ENCODE measurements at places on chromosomes 1 and 21.

- DNase-seq: no peak
Observed at GRCh38 chr21:35189077-35189863, 140.2 kb upstream of the RUNX1 start.

DNA sequence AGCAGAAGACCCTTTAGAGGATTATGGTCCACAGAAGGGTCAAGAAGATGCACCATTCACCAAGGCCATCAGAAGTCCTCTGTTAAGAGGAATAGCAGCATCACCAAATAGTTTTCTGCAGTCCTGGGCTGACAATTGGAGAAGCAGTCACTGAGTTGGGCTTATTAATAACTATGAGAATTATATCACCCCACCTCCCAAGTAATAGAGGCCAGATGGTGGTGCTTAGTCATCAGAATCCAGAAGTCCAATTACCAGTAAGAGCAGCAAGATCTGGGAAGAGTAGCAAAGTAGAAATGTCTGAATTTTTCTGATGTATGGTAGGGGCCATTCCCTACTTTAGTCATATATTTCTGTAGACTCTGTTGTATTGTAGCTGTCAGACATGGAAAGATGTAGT lies 6.1 kb upstream of the PSMA5 start:
- no peak for DNase-seq

DNA sequence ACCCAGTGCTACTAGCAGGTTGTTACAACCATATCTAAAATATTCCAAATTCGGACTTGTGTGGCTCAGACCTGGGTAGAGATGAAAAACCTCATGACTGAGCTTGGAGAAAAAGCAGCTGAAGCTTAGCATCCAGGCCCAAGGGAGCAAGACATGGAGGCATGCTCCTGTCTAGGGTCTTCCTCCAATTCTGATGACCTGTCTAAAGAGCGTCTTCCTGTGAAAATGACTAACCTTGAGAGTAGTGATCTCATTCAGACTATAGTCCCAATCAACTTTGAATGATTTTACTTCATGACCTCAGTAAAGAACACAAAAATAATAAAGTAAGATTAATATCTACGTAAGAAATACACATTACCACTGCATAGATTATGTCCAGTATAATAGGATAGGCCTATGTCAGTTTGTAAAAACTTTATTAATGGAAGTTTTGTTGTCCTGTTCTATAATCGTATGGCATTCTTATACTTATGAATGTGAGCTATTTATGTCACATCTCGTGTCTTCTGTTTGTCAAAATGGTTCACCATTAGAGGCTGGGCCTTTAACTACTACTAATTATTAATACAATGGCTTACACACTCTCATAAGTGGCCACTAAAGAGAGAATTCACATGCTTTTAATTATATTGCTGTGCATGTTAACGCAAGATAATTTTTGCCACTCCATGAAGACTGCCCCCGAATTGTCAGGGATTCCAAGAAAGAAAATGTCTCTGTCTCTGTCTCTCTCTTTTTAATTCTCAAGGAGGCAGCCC lies 201.3 kb downstream of the NCAM2 start:
- DNase-seq: no peak

GRCh38 chr1:6467224-6467623 lies 1.3 kb upstream of the TNFRSF25 start:
- DNase-seq: no peak

DNA sequence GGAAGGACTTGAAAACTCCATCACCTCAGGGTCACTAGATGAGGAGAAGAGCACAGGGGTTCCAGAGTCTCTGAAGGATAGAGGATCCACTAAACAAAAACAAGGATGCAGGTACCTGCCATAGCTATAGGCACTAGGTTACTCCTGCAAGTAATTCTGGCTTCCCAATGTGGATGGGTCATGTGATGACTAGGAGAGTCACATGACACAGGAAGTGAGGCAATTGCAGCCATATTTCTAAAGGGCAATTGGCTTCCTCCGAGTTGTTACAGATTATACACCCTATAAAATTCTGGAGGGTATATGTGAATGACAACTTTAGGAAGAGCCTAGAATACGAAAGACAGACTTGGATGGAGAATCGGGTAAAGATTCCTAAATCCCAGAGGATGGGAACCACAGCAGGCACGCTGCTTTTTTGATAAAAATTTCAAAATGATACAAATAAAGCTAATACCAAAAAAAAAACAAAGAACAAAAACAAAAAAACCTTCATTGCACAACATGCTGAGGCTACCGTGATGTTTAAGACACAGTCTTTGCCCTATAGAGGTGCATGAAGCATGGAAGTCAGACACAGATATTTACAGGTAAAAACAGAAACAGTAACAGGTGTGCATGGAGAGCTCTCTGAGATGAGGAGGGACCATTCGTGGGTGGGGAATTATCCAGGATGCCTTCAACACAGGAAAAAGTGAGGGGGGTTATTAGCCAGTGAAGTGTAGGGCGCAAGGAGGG lies 10.5 kb downstream of the MTX1 start:
- peak; percentile 61 for DNase-seq

All from NB4 (cell line).